ENCODE measurements at places on chromosomes 3 and 15.

DNA sequence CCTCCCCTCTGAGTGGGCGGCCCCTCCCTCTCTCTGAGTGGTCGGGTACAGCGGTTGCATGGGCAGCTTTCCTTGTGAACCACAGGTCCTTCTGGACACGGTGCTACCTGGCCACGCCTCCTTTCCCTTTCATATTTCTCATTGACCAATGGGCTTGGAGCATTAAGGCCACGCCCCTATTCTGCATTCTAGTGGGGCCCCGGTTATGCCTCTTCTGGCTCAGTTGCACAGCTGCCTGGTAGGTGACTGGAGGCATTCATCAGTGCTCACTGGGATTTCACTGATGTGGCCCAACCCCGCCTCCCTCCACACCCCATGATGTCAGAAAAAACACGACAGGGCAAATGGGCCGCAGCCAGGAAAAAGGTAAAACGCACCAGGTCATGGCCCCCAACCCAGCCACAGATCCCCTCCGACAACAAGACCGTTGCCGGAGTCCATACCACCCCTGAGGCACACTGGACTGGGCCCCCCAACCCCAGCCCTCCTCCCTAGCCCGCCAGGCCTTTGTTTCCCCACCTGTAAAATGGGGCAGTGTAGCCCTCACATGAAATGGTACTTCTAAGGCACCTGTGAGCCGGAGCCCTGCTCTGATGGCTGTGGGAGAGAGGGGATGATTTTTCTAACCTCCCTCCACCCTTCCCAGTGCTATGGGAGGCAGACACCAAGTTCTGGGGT is 26.3 kb downstream of the NGRN start:
- H3K36me3 ChIP-seq, result no peaks in the 10 kb centered on the region
- no peak for DNase-seq
- no peaks in the 10 kb centered on the region for H3K27me3 ChIP-seq
- H3K4me1 ChIP-seq, result no peaks in the 10 kb centered on the region
- no peak overlapping the region for H3K4me3 ChIP-seq
- no peak overlapping the region for H3K27ac ChIP-seq

DNA sequence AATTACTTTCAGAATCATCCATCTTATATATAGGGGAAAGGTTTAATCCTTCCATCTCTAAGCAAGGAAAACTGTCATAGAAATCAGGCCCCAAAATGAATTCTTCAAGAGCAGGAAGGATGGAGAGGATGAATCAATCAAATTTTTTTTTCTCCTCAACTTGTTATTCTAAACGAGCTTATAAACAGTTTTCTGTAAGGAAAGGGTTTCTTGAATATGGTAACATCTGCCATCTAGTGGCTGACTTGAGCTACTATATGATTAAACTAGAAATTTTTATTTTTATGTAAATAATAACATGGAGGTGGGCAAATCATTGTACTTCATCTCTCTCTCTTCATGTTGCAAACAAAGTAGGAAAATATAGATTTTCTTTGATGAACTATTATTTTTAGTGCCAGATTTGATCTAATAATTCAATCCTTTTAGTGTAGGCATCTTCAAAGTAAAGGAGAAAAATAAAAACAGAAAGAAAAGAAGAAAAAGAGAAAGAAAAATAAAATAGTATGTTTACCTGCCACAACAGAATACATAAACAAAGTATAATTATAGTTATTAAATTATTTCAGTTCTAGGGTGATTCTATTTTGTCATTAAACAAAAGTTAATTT is 146.6 kb downstream of the SERPINI1 start:
- no peak overlapping the region for H3K27ac ChIP-seq
- no peaks in the 10 kb centered on the region for H3K27me3 ChIP-seq
- no peak for DNase-seq
- no peaks in the 10 kb centered on the region for H3K36me3 ChIP-seq
- H3K4me3 ChIP-seq, result no peak overlapping the region

- no peak overlapping the region for H3K4me3 ChIP-seq
- H3K4me1 ChIP-seq, result no peaks in the 10 kb centered on the region
- H3K36me3 ChIP-seq, result no peaks in the 10 kb centered on the region
- H3K27ac ChIP-seq, result no peak overlapping the region
Measured at GRCh38 chr3:156151824-156152428, 31.5 kb downstream of the KCNAB1 start.

GRCh38 chr3:169272532-169272931 is 391.0 kb downstream of the MECOM start:
- H3K4me3 ChIP-seq, result no peak overlapping the region

- no peaks in the 10 kb centered on the region for H3K27me3 ChIP-seq
- no peak overlapping the region for H3K27ac ChIP-seq
- no peaks in the 10 kb centered on the region for H3K4me1 ChIP-seq
- H3K36me3 ChIP-seq, result no peaks in the 10 kb centered on the region
- DNase-seq, result no peak
Measured at GRCh38 chr15:40508216-40508615, 37.4 kb downstream of the CHST14 start.

- DNase-seq, result no peak
- no peaks in the 10 kb centered on the region for H3K27me3 ChIP-seq
- no peaks in the 10 kb centered on the region for H3K4me1 ChIP-seq
- no peak overlapping the region for H3K27ac ChIP-seq
Measured at GRCh38 chr15:50278496-50278895, 13.0 kb upstream of the HDC start.

DNA sequence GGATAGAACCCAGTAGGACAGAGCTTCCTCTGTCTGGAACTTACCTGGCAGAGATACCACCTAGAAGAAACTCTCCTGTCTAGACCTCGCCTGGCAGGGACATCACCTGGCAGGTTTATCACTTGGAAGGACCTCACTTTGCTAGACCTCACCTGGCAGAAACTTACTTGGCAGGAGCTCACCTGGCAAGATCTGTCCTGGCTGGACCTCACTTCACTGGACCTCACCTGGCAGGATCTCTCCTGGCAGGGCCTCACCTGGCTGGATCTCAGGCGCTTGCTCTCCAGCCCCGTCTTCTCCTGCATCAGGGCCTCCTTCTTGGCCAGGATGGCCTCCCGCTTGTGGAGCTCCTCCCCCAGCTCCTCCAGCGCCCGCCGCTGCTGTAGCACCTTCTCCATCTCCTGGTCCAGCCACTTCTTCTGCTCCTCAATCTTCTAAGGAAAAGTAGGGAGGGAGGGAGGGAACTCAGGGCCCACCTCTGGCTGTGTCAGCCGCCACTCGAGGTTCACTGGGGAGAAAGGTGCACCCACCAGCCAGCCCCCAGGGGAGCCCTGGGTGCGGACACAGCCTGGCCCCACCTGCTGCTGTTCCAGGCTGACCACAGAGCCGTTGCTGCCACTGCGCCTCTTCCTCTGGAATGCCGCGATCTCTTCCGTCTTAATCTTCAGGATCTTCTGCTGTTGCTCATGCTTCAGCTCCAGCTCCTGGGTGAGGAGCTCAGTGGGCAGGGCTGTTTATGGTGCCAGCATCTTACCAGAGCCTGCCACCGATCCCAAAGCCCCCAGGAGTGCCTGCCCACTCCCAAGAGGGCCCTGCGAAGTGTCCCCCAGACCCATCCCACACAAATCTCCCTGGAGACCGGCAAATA is 22.5 kb downstream of the KIF7 start:
- H3K4me1 ChIP-seq, result no peaks in the 10 kb centered on the region
- no peaks in the 10 kb centered on the region for H3K27me3 ChIP-seq
- no peak overlapping the region for H3K4me3 ChIP-seq
- no peak overlapping the region for H3K27ac ChIP-seq

- no peaks in the 10 kb centered on the region for H3K36me3 ChIP-seq
- H3K27ac ChIP-seq, result no peak overlapping the region
- no peaks in the 10 kb centered on the region for H3K27me3 ChIP-seq
- no peaks in the 10 kb centered on the region for H3K4me1 ChIP-seq
- DNase-seq, result no peak
- H3K4me3 ChIP-seq, result no peak overlapping the region
Measured at GRCh38 chr3:195034101-195034500, 236.9 kb downstream of the XXYLT1 start.

DNA sequence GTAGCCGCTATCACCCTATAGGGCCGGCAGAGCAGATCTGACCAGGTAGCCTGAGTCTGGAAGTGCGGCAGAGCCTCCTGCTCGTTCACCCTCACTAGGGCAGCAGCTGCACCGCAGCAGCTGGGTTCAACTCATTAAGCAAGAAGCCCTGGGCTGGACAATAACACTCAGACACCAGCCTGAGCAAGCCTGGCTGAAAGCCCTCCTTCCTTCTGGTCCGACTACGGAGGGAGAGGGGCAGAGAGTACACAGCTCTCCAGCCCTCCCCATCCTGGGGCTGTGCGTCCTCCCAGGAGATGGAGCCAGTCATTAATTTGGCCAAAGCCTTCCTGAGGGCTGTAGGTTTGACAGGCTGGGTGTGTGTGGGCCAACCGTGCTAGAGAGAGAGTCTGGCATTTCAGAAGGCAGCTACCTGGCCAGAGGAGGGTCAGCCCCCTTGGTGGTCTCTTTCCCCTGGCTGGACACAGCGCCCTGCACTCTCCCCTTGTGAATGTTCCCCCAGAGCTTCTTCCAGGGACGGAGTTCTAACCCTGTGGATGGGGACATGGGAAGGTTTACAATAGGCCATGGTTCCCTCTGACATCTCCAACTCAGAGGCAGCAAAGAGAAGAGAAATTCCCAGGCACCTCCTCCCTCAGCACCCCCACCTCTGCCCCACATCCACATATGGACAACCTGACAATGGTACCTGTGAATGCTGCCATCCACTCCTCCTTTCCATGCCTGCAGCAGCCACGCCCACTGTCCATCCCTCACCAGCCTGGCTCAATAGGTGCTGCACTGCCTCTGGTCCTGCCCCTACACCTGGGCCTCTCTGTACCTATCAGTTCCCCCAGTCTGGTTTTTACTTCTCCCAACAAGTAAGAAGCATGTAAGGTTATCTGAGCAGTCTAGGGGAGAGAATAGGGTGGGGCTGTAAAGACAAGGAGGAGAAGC is 6.5 kb downstream of the CHRNB4 start:
- no peak for DNase-seq
- H3K4me3 ChIP-seq, result no peak overlapping the region
- no peaks in the 10 kb centered on the region for H3K27me3 ChIP-seq
- no peaks in the 10 kb centered on the region for H3K36me3 ChIP-seq
- H3K27ac ChIP-seq, result no peak overlapping the region

GRCh38 chr15:69812861-69813261 is 284.9 kb downstream of the TLE3 start:
- no peaks in the 10 kb centered on the region for H3K4me1 ChIP-seq
- H3K4me3 ChIP-seq, result no peak overlapping the region
- peaks cover 2% of the 10 kb centered on the region for H3K27me3 ChIP-seq
- H3K36me3 ChIP-seq, result no peaks in the 10 kb centered on the region

DNA sequence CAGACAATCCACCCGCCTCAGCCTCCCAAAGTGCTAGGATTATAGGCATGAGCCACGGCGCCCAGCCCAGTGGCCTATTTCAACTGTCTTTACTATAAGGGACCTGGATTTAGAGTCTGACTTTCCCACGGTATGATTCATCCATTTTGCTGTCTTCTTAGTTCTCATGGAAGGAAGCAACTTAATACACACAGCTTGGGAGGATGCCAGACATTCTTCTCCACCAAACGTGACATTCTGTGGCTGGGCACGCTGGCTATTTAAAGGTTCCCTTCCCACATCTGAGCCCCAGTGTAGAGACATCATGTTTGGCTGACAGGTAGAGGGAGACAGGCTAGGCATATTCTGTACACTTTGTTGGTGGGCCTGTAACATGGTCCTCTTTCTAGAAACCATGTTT is 26.2 kb downstream of the FAM43A start:
- H3K4me1 ChIP-seq, result no peaks in the 10 kb centered on the region
- H3K36me3 ChIP-seq, result no peaks in the 10 kb centered on the region
- H3K27me3 ChIP-seq, result no peaks in the 10 kb centered on the region
- no peak for DNase-seq

DNA sequence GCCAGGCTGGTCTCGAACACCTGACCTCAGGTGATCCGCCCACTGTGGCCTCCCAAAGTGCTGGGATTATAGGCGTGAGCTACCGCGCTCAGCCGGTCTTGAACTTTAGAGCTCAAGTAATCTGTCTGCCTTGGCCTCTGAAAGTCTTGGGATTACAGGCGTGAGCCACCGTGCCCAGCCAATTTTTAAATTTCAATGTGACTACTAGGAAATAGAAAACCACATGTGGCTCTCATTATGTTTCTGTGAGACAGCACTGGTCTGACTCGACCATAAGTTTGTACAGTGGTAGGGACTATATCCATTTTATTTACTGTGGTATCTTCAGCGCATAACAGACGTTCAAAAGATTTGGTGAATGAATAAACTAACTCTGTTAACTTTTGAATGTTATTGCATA is 9.1 kb downstream of the ZFAND6 start:
- H3K4me1 ChIP-seq, result peaks cover 14% of the 10 kb centered on the region
- no peak overlapping the region for H3K4me3 ChIP-seq
- no peaks in the 10 kb centered on the region for H3K36me3 ChIP-seq
- no peak for DNase-seq

DNA sequence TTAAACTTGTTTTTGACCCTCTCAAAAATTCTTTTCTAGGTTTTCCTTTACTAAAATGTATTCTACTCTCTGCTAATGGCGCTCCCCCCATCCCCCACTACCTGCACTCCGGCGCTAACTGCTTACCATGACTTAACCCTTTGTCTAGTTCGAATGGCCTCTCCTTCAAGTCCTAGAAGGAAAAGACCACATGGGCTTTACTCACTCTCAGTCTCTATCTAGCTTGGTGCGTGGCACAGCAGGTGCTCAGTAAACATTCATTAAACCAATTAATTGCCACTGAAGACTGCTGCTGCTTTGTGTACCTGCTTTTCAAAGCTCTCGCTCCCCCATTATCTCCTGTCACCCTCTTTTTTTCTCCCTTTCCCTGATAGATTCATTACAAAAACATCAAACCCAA is 457.7 kb upstream of the THRB start:
- no peak overlapping the region for H3K27ac ChIP-seq

DNA sequence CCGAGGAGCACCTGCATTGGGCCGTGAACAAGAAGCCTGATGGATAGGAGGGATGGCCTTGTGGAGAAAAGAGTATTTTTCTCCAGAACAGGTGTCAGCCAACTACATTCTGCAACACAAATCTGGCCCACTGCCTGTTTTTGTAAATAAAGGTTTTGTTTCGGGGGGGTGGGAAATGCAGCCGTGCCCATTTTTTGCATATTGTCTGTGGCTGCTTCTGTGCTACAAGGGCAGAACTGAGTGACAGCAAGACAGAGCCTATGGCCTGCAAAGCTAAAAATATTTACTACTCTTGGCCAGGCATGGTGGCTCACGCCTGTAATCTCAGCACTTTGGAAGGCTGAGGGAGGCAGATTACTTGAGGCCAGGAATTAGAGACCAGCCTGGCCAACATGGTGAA is 95.9 kb upstream of the AKAP13 start:
- no peaks in the 10 kb centered on the region for H3K36me3 ChIP-seq
- no peak for DNase-seq
- no peak overlapping the region for H3K27ac ChIP-seq
- no peak overlapping the region for H3K4me3 ChIP-seq
- no peaks in the 10 kb centered on the region for H3K4me1 ChIP-seq
- H3K27me3 ChIP-seq, result no peaks in the 10 kb centered on the region

- no peak for DNase-seq
- no peak overlapping the region for H3K4me3 ChIP-seq
- no peaks in the 10 kb centered on the region for H3K27me3 ChIP-seq
- H3K27ac ChIP-seq, result no peak overlapping the region
Measured at GRCh38 chr3:127720985-127721935, 48.5 kb downstream of the ABTB1 start.

All from kidney (tissue), 22 donors.